Thoracic aorta (tissue), 2 donors: ENCODE measurements at places on chromosomes 6 and 20.

DNA sequence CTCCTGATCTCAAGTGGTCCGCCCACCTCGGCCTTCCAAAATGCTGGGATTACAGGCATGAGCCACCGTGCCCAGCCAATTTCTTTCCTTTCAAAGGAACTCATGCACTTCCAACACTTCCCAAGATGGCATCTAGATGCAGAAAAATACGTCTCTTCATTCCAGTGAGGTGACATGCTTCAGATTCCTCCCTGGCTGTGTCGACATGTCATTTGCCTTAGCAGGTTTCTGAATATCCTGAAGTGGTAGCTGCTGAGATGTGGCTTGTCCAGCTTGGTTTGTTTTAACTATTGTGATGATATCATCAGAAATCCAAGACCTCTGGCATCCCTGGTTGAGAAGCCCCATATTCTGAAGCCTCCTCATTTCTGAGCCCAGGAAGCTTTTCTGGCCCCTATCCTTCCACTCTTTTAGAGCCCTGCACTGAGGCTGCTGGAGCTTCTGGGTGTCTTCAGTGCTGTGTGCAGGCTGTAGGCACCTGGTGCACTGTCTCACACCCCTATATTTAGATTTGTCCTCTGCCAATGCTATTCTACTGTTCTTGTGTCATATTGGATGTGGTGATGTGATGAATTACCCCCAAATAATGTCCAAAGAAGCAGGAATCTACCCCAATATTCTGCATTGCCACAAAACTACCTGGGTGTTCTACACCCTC, 73.3 kb upstream of the E2F3 start:
- no peak for DNase-seq

DNA sequence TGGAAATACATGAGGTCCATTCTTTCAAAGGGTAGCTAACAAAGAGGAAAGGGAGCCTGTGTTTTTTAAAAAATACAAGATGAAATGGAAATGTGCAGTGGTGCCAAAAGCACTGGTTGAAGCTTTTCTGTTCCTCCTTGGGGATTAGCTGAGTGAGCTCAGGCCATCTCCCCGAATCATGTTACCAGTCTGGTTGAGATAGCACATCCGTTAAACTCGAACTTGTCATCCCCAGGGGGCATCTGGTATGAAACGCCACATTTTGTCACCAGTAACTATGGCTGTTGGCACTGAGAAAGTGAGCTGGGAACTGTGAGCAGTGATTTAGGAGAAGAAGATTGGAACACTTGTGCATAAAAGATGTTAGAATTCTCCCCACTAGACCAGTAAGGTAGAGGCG, 196.2 kb downstream of the SAMD5 start:
- DNase-seq = no peak

- DNase-seq = no peak
Observed at GRCh38 chr20:32444474-32445220, 86.5 kb downstream of the ASXL1 start.

- no peak for DNase-seq
Observed at GRCh38 chr6:107114926-107115694, at the start of gene BEND3. Gene BEND3 (minus strand): TSS chr6:107115515. CDS start chr6:107099285, 16,230 bp downstream.

DNA sequence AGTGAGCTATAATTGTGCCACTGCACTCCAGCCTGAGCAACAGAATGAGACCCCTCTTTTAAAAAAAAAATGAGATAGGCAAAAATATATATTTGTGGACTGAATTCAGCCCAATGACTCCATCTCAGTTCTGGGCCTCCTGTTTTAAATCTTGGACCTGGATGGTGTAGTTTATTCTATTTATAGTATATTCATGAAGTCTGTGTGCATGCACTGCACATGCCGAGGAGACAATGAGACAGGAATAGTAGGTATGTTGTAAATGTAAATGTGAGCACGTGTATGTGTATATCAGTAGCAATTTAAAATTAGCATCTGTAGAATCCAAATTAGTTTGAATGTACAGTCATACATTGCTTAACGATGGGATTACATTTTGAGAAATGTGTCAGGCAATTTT, 91.0 kb downstream of the TBC1D7 start:
- DNase-seq = no peak

DNA sequence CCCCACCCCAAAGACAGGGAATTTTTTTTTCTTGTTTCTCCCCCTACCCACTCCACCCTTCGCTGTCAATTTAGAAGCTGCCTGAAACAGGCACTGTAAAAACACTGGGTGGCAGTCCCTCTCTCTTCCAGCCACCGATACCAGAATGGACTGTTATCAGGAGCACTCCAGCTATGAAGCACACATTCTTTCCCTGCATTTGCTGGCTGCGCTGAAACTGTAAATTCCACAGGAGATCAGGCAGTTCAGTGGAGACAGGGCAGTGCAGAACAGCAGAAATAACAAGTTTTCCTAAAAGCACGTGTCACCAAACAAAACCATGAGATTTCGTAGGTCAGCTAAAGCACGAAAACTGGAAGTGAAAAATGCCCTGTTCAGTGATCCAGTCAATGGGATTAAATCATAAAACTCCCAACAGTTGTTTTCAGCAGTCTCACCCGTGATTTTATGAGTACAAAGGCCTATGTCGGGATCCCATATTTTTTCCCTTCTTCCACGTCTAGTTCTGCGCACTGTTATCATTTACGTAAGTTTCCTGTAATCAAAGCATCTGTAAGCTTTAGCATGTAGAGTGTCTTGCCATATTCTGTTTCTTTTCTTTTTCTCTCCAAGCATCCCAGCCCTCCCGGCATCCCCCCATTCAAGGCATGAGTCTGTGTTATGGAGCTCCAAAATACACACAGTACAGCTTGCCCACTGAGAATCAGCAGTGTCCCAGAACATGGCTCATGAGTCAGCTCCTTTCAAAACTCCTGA, 359.9 kb upstream of the EPHA7 start:
- no peak for DNase-seq

DNA sequence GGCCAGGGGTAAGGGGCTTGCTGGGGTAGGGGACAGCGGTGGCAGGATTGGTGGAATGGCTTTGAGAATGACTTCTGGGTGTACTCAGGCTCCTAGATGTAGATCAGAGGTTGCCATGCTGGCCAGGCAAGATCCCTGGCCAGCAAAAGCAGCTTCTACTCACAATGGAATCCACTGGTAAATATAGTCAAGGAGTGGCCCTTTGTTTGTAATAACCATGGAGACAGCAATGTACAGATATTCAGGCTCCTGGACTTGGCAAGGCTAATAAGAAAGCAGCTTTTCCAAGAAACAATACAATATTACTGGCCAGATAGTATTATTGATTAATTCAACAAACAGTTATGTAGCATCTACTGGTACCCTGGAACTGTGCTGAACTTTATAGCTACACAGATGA, 37.9 kb downstream of the CDH26 start:
- no peak for DNase-seq

DNA sequence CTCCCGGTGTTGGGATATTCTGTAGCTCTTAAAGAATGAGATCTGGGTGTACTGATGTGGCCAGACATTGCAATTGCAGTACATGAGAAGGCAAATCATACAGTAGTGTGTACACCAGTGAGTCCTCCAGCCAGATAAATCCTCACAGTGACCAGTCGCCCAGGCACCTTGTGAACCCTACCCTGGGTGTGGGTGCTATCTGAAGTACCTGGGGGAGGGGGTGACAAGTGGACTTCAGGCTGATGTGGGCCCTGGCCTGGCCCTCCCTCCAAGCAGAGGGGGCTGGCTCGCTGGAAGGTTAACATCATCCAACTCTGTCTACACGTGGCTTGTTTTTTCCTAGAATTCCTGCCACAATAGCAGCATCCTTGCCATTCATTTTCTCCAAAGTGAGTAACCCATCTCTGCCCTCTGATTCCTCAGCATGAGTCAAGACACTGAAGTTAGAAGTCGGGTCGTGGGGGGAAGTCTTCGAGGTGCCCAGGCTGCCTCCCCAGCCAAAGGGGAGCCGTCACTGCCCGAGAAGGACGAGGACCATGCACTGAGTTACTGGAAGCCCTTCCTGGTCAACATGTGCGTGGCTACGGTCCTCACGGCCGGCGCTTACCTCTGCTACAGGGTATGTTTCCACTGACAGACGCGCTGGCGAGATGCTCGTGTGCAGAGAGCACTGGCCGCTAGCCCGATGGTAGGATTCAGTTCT, 70.8 kb downstream of the PTPN1 start:
- no peak for DNase-seq

- no peak for DNase-seq
Observed at GRCh38 chr20:5973971-5974370, 23.5 kb downstream of the MCM8 start.

DNA sequence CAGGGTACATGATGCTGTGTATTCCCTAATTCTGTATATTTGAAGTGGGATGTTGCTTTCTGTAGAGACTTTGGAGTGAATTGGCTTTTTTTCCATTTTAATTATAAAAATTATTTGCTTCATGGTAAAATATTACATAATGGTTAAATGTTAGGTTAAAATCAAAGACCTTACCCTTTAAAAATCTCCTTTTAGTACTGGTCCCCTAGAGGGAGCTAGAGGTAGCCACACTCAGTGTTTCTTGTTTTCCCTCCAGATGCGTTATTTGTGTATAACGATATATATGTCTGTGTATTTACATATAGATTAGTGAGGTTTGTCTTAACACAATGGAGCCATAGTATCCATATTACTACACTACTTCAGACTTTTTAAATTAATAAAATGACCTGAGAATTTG, 146.7 kb downstream of the PLCB4 start:
- no peak for DNase-seq

DNA sequence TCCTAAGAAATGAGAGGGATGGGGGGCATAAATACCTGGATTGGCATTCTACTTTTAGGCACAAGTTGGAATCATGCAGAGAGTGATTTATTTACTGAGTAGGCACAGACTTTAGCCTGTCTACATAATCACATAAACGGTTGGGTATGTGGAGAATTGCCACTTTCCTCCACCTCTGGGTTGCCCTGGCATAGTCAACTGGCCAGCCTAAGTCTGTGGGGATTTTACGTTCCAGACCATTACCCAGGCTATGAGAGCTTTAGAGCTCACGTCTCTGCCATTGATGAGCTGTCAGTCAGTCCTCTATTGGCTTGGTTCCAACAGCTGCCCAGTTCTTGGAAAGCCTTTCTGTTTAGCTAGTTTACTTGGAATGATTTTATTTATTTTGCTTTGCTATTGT, 5.0 kb upstream of the BHLHE23 start:
- DNase-seq = no peak

GRCh38 chr20:37729452-37729851, 35.6 kb downstream of the CTNNBL1 start:
- DNase-seq = no peak

DNA sequence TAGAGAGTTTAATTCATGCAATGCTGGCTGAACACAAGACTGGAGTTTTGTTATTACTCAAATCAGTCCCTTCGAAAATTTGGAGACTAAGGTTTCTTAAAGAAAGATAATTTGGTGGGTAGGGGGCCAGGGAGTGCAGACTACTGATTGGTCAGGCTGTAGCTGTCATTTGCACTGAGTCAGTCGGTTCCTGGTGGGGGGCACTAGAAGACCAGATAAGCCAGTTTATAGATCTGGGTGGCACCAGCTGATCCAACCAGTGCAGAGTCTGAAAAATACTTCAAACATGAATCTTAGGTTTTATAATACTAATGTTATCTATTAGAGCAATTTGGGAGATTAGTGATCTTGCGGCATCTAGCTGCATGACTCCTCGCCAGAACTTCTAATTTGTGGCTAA, 530.7 kb downstream of the NKAIN2 start:
- DNase-seq = no peak

DNA sequence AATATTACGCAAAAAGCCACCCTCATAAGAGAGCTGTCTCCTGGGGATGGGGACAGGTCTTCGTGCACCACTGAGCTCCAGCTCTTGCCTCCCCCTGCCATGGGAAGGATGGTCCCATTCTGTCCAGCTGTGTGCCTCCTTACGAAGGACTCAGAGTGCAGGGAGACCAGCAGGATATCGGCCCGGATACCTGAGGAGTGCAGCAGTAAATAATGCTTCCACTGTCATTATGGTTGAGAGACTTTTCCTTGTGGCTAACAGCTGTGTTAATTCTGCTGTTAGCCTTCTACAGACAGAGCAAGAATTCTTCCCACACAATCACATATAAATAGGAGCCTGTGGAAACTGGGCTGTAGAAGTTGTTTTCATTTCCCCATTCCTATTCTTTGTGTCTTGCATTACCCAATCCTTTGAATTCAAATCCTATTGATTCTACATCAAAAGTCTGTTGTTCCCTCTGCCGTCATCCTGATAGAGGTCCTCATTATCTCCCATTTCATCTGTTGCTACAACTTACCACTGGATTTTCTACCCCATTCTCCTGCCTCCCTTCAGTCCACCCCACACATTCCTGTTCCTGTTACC, 364.6 kb upstream of the SOX4 start:
- no peak for DNase-seq

- DNase-seq = no peak
Observed at GRCh38 chr6:16057446-16057845, 71.4 kb upstream of the MYLIP start.

DNA sequence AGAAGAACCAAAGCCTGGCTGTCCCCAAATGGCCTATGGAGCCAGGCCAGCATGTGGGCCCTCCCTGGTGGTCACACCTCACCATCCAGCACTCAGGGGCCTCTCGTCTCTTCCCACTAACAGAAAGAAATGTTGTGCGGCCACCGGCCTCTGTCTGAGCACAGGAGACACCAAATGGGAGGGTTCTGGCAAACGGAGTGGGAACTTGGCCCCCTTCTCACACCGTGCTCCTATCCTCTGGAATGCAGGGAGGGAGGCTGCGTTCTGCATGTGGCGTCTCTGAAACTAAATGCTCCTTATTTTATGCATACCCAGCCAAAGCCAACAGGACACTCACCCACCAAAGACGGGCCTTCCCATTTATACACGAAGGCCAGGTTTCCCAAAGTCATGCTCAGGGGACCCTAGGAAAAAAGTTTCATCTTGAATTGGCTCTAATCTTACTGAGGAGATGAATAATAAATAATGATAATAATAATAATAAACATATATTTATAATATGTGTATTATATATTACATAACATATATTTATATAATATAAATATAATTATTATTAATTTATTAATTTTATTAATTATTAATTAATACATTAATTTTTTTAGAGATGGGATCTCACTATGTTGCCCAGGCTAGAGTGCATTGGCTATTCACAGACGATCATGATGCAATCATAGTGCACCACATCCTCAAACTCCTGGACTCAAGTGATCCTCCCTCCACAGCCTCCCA, 102.4 kb downstream of the FOXF2 start:
- no peak for DNase-seq

DNA sequence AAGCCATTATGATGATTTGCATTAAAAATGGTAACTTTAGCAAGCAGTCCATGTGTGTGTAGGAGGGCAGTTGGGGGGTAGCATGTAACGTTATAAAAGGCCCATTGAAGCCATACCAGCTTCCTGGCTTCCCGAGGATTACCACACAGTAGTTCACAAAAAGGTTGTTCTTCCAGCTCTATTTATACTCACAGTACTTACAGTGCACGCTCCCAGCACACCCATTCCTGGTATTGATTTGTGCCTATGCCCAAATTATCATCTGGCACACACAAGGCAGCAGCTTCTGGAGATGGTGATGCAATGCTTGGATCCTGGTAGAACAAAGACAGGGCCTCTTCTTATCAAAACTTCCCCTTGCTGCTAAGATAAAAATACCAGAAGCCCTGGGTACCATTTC, 436.8 kb downstream of the HAO1 start:
- no peak for DNase-seq
